Cardiac fibroblast (primary cell): ENCODE measurements at places on chromosomes 7 and 10.

GRCh38 chr10:20041931-20042330 lies 225.7 kb downstream of the PLXDC2 start:
- DNase-seq: peak; percentile 15

- DNase-seq: no peak
Measured at GRCh38 chr7:55185321-55185802, 166.5 kb downstream of the EGFR start.

DNA sequence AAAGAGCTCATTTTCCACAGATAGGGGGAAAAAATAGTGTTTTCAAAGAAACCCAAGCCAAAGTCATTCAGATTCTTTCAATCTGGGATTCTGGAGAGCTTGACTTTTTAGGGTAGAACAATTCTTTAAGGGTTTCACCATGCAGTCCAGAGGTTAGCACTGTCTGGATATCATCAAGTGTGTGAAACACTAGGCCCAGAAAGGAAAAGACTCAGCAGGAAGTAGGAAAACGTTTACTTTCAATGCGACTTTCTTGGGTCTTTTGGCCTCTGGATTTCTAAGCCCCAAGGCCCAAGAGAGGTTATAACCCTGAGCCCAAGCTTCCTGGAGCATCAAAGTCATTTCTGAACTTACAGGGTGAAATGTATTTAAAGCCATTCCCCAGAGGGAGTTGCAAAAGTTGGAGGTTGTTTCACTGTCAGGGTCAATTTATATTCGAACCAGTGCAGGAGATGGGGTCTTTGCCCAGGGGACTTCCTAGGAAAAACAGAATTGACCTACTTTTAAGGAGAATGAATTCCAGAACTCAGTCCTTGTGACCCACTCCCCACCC lies 158.0 kb downstream of the C7orf25 start:
- DNase-seq: no peak

- peak; percentile 54 for DNase-seq
Measured at GRCh38 chr7:43018446-43018845, 86.3 kb downstream of the MRPL32 start.

DNA sequence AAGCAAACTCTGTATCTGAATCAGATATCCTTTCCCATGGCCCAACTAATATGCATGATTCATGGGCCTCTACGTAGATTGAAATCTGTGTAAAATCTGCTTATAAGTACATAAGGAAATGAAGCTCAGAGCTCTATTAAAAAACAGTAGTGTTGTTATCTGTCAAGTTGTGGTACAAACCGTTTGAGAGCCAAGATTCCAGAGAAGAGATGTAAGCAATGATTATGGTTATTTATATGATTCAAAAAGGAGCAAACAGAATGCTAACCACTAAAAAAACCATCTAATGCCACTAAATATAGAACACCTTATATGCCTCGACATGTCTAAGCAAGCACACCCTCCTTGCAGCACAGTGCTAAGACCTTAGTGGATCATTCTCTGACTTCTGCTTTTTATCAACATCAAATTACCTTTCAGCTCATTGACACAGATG lies 26.6 kb downstream of the RPP38 start:
- DNase-seq: peak; percentile 87

- no peak for DNase-seq
Measured at GRCh38 chr7:151095123-151095797, 9.0 kb downstream of the AGAP3 start.

DNA sequence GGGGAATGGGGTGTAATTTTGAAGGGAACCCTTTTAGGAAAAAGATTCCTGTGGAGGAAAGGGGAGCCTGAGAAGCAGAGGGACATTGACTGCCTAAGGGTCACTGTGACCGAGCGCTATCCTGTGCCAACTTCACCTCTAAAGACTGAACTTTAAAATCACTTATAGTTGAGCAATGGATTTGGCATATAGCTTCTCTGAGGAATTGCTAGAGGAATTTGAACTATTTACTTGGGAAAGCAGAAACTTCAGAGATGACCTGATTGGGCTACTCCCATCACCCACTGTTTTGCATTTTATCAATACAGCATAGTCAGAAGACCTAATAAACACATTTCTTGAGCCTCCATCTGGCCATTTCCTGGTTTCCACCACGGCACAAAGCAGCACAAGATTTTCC lies 23.7 kb upstream of the WNT16 start:
- DNase-seq: peak; percentile 28

GRCh38 chr7:130458257-130458656 lies 17.4 kb upstream of the CEP41 start:
- DNase-seq: no peak

DNA sequence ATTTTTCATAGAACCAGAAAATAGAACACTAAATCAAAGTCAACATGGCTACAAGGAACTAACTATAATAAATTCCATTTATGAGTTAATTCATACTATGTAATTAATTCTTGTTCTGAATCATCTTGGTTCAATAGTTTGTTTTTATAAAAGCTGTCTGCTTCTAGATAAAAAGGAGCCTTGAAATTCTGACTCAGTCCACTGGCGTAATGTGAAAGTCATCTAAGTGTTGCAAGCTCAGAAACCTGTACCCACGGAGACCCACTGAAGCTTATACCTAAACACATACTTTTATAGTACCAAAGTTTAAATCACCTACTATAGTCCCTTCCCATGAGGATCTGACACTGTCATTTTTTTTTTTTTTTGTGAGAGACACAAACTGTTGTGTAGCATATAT lies 489.4 kb downstream of the SEMA3D start:
- DNase-seq: peak; percentile 86

- DNase-seq: no peak
Measured at GRCh38 chr7:25881317-25882037, 270.5 kb upstream of the NFE2L3 start.

DNA sequence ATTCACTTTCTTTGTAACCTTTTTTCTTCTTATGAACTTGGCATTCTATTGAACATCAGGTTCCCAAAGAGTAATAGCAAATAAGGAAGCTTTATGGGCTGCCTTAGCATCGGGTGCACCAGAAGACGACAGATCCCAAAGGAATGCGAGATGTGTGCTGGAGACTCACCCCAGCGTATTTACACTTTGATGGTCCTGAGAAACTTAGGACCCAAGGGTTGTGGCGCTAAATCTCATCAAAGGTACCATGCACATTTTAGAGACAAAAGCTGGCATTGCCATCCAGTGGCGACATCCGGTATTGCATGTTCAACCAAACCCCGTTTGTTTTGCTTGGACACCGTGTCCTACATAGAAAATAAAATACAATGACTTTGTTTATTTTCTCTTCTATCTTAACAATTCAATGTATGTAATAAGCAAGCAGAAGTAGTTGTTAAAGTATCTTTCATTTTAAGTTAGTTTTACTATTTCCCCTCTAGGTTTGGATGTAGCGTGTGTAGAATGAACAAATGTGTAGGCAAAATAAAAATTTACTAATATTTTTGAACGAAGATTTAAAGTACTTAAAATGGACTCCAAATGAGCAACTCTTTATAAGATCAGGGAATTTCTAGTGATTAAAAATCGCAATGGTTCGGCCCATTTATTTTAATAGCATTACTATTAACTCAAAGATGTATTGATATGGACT lies 1154.8 kb downstream of the GATA3 start:
- peak; percentile 77 for DNase-seq

GRCh38 chr10:61822781-61823230 lies 78.7 kb upstream of the ARID5B start:
- DNase-seq: no peak

- no peak for DNase-seq
Measured at GRCh38 chr10:18068401-18068800, 71.8 kb upstream of the CACNB2 start.

DNA sequence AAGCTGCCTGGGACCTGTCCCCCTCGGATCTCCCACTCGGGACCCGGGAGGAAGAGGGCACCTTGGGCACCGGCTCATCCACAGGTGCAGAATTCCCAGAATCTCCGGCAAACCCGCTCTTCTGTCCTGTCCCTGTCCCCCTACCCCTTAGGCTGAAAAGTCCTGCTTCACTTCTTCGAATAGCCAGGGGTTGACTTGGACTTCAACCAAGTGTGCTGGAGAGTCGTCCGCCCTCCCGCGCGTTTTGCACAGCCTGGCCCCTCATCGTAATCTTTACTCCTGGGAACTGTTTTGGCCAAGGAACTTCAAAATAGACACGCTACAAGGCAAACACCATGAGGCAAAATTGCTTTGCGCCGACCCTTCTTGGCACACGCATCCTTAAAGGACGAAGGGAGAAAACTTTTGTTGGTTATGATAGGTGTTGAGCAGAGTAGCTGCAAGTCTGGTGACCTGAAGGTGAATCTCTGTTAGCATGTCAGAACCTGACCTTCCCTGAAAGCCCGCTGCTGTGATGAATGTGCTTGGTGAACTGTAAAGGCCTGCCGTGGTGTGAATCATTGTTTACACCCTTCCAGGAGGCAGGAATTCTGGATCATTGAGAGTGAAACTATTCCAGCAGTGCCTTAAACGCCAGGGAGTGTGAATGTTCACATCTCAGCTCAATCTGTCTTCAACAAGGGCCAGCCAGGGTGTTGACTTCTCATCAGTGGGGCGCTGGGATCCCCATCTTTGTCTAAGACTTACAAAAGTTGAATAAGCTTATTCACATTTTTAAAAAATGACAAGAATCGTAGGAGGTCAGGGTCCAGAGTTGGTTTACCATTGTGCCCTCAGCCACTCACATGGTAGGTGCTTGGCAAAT lies 589 bp upstream of the RAPGEF5 start:
- peak; percentile 2 for DNase-seq

DNA sequence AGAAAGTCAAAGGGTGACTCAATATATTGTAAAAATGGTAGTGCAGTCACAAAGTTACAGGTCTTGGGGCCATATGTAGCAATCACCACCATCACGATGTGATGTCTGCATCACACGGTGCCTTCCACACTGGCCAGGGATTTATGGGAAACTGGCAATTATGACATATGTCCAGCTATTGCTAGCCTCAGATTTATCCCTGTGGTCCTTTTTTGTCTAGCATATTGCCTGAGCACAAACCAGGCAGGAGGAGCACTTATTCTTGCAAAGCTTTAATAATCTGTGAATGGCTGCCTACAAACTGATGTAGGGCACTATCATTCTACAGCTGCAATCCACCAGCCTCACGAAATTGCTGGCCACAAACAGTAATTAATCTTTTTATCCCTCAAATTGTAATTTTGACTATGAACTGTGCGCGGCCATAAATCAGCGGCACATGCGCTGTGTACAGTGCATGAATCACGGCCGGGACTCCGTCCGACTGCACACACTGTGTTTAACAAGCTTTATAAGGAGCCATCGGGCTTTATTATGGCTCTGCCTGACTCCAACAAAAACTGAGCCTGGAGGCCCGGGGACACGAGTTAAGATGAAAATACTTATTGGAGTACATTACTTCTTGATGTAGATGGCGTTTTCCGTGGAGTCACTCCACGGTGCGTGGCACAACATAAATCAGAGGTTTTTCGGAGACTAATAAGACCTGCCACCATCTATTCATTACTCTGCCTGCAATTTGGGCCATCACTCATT lies 115.2 kb downstream of the EBF3 start:
- DNase-seq: no peak

- DNase-seq: peak; percentile 46
Measured at GRCh38 chr10:14571866-14572507, 202.7 kb downstream of the FAM107B start.

DNA sequence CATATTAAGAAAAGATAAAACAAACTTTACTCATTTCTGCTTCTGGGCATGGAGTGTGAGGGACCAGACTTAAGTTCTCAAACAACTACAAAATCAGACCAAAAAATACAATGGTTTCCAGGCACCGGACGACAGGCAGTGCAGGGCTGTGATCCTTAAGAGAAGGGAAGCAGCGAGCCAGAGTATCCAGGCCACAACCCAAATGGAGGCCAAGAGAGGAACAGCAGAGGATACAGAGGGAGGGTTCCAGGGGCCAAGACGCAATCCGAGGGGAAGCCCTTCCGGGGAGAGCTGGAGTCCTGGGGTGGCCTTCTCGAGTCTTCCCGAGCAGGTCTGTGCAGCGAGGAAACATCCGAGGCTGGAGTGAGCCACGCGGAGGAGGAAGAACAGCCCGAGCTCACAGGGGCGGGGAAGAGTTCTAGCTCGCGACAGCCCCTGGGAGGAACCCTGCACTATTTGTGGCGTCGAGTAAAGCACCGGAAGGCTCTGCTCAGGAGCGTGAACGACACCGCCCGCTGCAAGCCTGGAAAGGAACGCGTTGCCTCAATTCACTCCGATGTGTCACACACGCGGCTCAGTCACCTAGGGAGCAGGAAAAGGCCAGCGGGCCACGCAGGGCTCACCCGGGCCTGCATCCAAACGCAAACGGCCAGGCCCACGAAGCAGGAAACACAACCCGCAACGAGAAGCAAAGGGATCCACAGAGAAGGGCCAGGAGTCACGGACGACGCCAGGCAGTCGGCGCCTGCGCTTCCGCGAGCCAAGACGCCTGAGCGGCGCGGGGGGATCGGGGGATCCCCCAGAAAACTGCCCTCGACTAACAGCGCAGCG lies 933 bp upstream of the RNF32 start:
- no peak for DNase-seq

DNA sequence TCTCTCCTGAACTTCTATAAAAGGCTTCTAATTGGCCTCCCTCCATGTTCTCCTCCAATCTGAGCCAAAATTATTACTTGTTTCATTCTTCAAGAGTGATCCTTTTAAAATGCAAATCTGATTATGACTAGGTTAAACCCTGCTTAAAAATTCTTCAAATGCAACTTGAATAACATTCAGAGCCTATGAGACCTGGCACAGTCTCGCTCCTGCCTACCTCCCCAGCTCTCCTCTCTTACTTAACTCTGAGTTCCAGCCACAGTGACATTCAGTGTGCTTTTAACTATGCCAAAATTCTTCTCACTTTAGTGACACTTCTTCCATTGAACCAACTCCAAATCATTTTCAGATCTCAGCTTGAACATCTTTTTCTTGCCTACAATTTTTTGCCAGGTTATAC lies 68.8 kb downstream of the TMEM168 start:
- DNase-seq: peak; percentile 12

DNA sequence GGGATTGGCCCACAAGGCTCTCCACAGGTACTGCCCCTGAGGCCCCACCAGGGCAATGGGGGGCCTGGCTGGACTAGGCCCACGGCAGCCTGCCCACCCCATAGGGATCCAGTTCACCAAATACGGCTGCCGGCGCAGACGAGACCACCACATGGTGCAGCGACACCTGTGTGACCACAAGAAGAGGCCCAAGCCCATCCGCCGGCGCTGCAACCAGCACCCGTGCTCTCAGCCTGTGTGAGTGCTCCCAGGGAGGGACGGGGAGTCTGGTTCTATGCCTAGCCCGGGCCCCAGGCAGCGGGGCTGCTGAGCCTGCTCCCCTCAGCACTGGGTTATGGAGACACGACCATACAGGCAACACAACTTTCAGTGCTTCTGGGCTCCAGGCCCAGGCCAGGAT lies 33.2 kb downstream of the TBATA start:
- no peak for DNase-seq
